ENCODE measurements at places on chromosomes 4 and X. TPM values are rescaled to one million over a fixed set of nuclear protein-coding genes. Genes with fewer than 3 reads are reported as not detected.

The TFDP3 gene
- total RNA-seq, result not detected

The KLKB1 gene
- total RNA-seq, result not detected

The ADGRA3 gene
- 42.3 TPM for total RNA-seq

The GLRA2 gene
- total RNA-seq, result not detected

The MTNR1A gene
- total RNA-seq, result not detected

The GPRASP2 gene
- 15.3 TPM for total RNA-seq

The CSAG3 gene
- not detected for total RNA-seq

The F8 gene
- total RNA-seq, result 6.2 TPM

The AWAT2 gene
- total RNA-seq, result not detected

The CLDN34 gene
- not detected for total RNA-seq

The ITM2A gene
- total RNA-seq, result not detected

The GAGE10 gene
- total RNA-seq, result not detected

The CLCN4 gene
- 0.94 TPM for total RNA-seq

The ATP8A1 gene
- not detected for total RNA-seq

The SYTL5 gene
- not detected for total RNA-seq

The MAGEE2 gene
- total RNA-seq, result not detected

The HELT gene
- total RNA-seq, result not detected

The PNMA5 gene
- total RNA-seq, result not detected

The ZNF711 gene
- total RNA-seq, result 0.87 TPM

The PCSK1N gene
- total RNA-seq, result 36.4 TPM

The SCML2 gene
- total RNA-seq, result 0.50 TPM

The CORIN gene
- 0.33 TPM for total RNA-seq

The LRIT3 gene
- 0.17 TPM for total RNA-seq

The ZFP42 gene
- not detected for total RNA-seq

Data from mammary epithelial cell (primary cell).